ENCODE measurements at places on chromosomes 12 and 14. TPM values are rescaled to one million over a fixed set of nuclear protein-coding genes. Genes with fewer than 3 reads are reported as not detected.

- no peaks in the 10 kb centered on the region for H3K27me3 ChIP-seq
- H3K27ac ChIP-seq: no peak overlapping the region
- no peaks in the 10 kb centered on the region for H3K4me1 ChIP-seq
- no peaks in the 10 kb centered on the region for H3K36me3 ChIP-seq
Observed at GRCh38 chr12:97713270-97713669, 250.7 kb downstream of the RMST start.

DNA sequence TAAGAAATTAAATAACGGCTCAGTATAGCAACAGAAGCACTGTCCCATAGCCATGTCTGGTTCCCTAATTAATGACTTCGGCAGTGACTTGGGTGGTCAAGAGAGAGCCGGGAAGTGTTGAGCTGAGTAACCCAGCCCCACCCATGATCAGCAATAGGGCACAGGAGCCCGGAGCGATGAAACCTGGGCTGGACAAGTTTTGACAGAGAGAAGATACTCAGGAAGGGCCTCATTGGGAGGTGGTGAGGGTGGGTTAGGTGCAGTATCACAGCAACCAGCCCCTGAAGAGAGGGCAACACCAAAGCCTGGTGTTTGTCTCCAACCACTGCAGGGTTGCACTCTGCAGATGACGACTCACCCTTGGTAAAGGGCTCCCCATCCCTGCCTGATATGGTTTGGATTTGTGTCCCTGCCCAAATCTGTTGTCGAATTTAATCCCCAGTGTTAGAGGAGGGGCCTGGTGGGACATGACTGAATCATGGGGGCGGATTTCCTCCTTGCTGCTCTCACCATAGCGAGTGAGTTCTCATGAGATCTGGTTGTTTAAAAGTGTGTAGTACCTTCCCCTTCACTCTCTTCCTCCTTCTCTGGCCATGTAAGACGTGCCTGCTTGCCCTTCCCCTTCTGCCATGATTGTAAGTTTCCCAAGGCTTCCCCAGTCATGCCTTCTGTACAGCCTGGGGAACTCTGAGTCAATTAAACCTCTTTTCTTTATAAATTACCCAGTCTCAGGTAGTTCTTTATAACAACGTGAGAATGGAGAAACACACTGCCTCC lies 124.9 kb upstream of the MED13L start:
- H3K4me1 ChIP-seq: no peaks in the 10 kb centered on the region
- H3K27ac ChIP-seq: no peak overlapping the region
- no peak overlapping the region for H3K4me3 ChIP-seq
- peaks cover 6% of the 10 kb centered on the region for H3K27me3 ChIP-seq
- no peaks in the 10 kb centered on the region for H3K36me3 ChIP-seq

The TAS2R13 gene
- 0.23 TPM for total RNA-seq

GRCh38 chr14:77612011-77612620 lies 4.3 kb downstream of the SPTLC2 start:
- peaks cover 64% of the 10 kb centered on the region for H3K4me1 ChIP-seq
- peaks cover 33% of the 10 kb centered on the region for H3K36me3 ChIP-seq
- no peaks in the 10 kb centered on the region for H3K27me3 ChIP-seq
- no peak overlapping the region for H3K27ac ChIP-seq

GRCh38 chr12:80794551-80794950 lies 77.8 kb downstream of the MYF5 start:
- no peaks in the 10 kb centered on the region for H3K36me3 ChIP-seq
- no peak overlapping the region for H3K27ac ChIP-seq
- H3K27me3 ChIP-seq: no peaks in the 10 kb centered on the region
- no peaks in the 10 kb centered on the region for H3K4me1 ChIP-seq

DNA sequence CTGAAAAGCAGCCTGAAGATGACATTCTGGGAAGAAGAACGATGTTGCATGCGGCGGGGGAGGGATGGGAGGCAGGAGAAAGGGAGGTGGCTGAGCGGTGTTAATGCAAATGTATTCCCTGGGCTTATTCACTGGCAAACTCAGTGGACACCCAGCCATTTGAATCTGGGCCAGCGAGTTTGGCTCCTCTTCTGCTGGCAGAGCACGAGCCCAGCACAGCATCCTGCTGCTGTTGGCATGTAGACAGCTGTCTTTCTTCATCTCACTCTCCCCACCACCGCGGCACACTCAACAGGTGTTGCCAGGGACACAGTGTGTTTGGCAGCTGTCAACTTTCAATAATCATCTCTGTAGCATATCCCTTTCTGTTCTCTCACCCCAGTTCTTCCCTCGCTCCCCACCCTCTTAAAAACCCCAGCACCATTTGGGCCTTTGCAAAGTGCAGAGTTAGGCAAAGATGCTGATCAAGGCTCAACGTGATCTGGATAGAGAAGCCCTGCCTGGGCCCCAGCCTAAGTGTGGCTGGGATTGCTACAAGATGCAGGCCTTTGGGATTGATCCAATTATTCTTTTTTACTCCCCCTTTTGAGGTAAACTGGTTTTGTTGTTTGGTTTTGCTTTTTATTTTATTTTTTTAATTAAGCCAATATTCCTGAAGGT lies 131.9 kb downstream of the EXOC5 start:
- H3K4me1 ChIP-seq: no peaks in the 10 kb centered on the region
- DNase-seq: no peak
- H3K4me3 ChIP-seq: no peak overlapping the region
- no peaks in the 10 kb centered on the region for H3K27me3 ChIP-seq

The EXOC3L4 gene
- total RNA-seq: not detected

DNA sequence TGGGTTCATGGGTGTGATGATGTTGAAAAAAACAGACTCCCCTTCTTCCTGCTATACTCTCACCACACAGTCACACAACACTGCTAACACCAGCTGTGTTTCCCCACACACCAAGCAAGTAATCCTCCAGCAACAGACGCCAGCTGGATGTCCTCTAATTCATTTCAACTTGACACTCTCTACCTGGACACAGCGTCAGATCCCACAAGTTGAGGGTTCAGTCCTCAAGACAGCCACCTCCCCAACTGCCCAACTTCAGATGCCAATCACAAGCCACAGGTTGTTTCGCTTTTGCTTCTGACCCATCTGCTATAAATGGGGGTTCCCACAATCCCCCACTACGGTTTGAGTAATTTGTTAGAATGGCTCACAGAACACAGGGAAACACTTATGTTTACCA lies 49.3 kb downstream of the TMEM30B start:
- DNase-seq: no peak
- H3K4me1 ChIP-seq: peaks cover 6% of the 10 kb centered on the region
- H3K4me3 ChIP-seq: no peak overlapping the region
- H3K27me3 ChIP-seq: peaks cover 11% of the 10 kb centered on the region
- peaks cover under 1% of the 10 kb centered on the region for H3K36me3 ChIP-seq

The GUCY2C gene
- not detected for total RNA-seq

GRCh38 chr14:69657950-69658355 lies 46.6 kb downstream of the SUSD6 start:
- peak overlapping the region; percentile 26 for H3K4me3 ChIP-seq
- peak overlapping the region; percentile 61 for H3K27ac ChIP-seq
- peaks cover 64% of the 10 kb centered on the region for H3K36me3 ChIP-seq
- peaks cover 93% of the 10 kb centered on the region for H3K4me1 ChIP-seq
- DNase-seq: no peak

DNA sequence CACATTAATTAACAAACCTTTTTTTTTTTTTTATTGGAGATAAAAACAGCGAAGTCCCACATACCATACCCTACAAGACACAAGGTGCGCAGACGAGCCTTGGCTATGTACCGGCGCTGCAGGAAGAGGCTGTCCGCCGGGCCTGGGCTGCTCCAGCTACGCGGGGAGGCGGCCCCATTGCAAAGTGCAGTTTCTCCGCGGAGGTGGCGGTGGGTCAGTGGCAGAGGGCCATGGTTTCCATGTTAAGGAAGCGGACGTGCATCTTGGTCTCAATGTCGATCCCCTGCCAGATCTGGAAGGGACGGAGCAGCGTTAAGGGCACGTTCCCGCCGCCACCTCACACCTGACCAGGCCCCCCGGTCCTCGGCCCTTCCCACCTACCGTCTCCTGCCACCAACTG lies 60.3 kb downstream of the TESC start:
- H3K27me3 ChIP-seq: no peaks in the 10 kb centered on the region
- H3K27ac ChIP-seq: no peak overlapping the region
- H3K36me3 ChIP-seq: no peaks in the 10 kb centered on the region
- H3K4me3 ChIP-seq: no peak overlapping the region
- no peak for DNase-seq

GRCh38 chr14:100816950-100817901 lies 8.7 kb upstream of the MEG3 start:
- no peak overlapping the region for H3K4me3 ChIP-seq
- H3K27me3 ChIP-seq: no peaks in the 10 kb centered on the region
- no peaks in the 10 kb centered on the region for H3K36me3 ChIP-seq
- H3K27ac ChIP-seq: no peak overlapping the region
- no peaks in the 10 kb centered on the region for H3K4me1 ChIP-seq

Data from activated CD4-positive, alpha-beta memory T cell treated with anti-CD3 and anti-CD28 coated beads, Interleukin-2, amount 10 ng/mL, durations not matched to agents 7 days and 5 days (primary cell).